Diencephalon (tissue), 1 donor: ENCODE measurements at places on chromosomes 5 and 9. TPM values are rescaled to one million over a fixed set of nuclear protein-coding genes. Genes with fewer than 3 reads are reported as not detected.

The PRRX2 gene
- not detected for total RNA-seq

The C5orf58 gene
- not detected for total RNA-seq

The MTREX gene
- 107 TPM for total RNA-seq

The SLC24A2 gene
- total RNA-seq: 11.5 TPM

The HSDL2 gene
- total RNA-seq: 27.9 TPM

The IL4 gene
- not detected for total RNA-seq

The FABP6 gene
- 14.8 TPM for total RNA-seq

The PCDHB15 gene
- total RNA-seq: 22.6 TPM

The KCNN2 gene
- total RNA-seq: 33.9 TPM
